ENCODE measurements at places on chromosomes 16 and 17. TPM values are rescaled to one million over a fixed set of nuclear protein-coding genes. Genes with fewer than 3 reads are reported as not detected.

DNA sequence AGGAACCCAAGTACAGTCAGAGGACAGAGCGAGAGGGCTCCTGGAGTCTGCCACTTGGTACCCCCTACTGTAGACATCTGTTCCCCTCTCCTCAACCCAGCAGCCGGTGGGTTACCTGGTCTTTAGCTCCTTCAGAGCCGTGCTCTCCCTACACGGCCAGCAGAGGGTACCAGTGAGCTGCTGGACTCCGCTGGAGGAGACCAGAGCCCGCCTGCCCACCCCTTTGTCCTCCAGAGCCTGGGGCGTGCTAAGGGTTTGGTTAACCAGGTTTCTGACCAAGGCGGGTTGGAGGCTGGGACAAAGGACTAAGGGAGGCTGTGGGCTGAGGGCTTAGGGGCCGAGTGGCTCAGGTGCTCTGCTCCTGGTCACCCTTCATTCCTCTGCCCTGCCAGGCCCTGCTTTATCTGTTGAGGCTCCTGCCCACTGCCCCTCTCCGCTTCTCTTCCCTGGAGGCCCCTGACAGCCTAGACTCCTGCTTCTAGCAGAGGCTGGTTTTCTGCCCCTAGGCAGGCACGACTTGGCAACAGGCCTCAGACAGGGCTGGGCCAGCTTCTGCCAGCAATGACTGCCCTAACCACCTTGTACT is 2.7 kb upstream of the HSD11B2 start:
- peak; percentile 91 for DNase-seq
- H3K4me1 ChIP-seq: peaks cover 20% of the 10 kb centered on the region
- H3K27me3 ChIP-seq: no peaks in the 10 kb centered on the region
- no peaks in the 10 kb centered on the region for H3K36me3 ChIP-seq
- no peak overlapping the region for H3K27ac ChIP-seq
- no peak overlapping the region for H3K4me3 ChIP-seq

Gene NEUROD2
- total RNA-seq: not detected

Gene ZPBP2
- total RNA-seq: not detected

DNA sequence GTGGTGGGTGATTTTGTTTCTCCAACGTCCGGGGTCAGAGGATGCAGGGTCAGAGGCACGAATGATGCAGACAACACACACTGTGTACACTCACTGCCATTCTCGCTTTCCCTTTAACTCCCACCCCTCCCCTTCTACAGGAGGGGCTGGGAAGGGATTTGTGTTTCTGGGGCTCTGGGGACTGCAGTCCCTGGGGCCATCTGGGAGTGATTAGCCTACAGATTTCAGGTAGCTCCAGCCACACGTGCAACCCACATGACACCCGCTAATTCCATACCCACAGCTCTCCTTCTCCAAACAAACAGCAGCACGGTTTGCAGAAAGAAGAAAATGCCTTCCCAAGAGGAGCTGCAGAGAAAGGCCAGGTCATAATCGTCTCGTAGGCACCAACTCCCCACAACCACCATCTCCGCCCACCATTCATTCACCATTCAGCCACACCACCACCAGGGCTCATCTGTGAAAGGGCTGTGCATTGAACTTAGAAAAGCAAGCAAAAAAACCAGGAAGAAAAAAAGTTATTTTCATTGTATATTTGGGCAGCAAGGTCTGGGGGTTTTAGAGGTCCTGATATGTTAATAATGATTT is 9.4 kb upstream of the SOX9 start:
- H3K36me3 ChIP-seq: no peaks in the 10 kb centered on the region
- no peak overlapping the region for H3K27ac ChIP-seq
- no peaks in the 10 kb centered on the region for H3K27me3 ChIP-seq
- no peak for DNase-seq

Gene SLC16A11
- 4.3 TPM for total RNA-seq

GRCh38 chr16:7513429-7513828 is 180.8 kb downstream of the RBFOX1 start:
- no peak overlapping the region for H3K27ac ChIP-seq
- no peaks in the 10 kb centered on the region for H3K27me3 ChIP-seq
- no peak overlapping the region for H3K4me3 ChIP-seq
- no peaks in the 10 kb centered on the region for H3K4me1 ChIP-seq

DNA sequence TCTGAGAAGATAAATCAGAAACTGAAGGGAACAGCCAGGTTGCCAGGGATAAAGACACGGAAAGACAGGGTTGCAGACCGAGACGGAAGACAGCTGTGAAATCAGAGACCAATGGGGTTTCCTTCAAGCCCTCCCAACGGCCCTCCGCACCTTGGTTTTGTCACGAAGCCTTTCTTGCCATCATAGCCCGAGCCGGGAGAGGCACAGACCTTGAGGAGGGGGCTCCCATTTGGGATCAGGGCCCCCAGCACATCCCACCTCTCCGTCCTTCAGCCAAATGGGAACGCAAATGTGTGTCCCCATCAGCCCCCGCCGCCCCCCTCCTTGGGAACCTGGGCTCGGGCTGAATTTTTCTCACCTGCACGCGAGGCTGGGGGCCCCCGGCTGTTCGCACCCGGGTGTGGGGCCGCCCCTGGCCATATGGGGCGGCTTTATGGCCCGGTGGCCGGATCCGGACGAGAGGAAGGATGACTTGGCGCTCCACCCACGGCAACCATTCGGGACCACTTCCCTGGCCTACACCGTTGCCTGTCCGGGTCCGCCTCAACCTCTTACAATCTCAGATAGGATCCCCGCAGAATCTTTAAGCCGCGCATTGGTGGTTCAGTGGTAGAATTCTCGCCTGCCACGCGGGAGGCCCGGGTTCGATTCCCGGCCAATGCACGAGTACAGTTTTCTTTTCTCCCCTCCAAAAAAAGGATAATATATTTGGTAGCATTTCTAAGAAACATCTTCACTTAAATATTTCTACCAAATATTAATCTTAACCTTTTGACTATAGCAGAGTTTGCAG is 1.4 kb upstream of the HES7 start:
- peak; percentile 88 for DNase-seq
- H3K4me1 ChIP-seq: peaks cover 20% of the 10 kb centered on the region
- H3K27ac ChIP-seq: peak overlapping the region; percentile 46

Gene EFCAB13
- 6.7 TPM for total RNA-seq

Gene TNP2
- total RNA-seq: not detected

- H3K27ac ChIP-seq: no peak overlapping the region
- DNase-seq: no peak
- no peak overlapping the region for H3K4me3 ChIP-seq
- H3K4me1 ChIP-seq: peaks cover 3% of the 10 kb centered on the region
These were observed 17.4 kb downstream of the SYT17 start for GRCh38 chr16:19185510-19185851.

- no peak overlapping the region for H3K27ac ChIP-seq
- no peaks in the 10 kb centered on the region for H3K27me3 ChIP-seq
- no peak for DNase-seq
- H3K4me1 ChIP-seq: no peaks in the 10 kb centered on the region
- H3K4me3 ChIP-seq: no peak overlapping the region
These were observed 490.8 kb downstream of the MAF start for GRCh38 chr16:79109771-79110170.

DNA sequence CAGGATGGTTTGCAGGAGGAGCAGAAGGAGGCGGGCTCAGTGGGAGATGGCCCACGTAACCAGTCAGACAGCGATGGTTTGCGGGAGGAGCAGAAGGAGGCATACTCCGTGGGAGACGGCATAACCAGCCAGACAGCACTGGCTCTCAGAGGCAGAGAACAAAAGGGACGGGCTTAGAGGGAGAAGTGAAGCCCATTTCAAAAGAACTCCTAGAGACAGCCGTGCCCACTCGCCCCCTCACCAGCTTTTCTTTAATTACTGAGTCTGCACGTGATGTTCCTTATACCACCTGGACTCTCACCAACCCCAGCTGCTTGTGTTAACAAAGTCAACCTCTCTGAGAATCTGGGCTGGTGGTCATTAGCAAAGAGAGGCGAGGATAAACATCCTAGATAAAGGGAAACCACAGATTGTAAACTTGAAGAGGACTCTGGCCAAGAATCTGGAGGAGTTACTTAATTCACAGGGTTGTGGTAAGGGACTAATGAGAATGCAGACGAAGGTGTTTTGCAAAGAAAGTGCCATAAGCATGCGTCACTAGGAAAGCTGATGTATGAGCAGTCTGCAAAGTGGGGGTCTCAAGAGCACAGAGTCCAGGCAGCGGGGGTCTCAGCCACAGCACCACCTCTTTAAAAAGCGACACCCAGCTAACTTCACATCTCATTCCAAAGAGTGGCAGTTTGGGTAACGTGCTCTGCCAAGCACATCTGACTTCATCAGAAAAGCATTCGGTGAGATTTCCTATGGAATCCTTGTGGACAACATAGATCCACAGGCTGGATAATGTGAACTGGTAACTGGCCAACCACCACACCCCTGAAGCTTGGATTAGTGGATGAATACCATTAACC is 51.7 kb downstream of the NXN start:
- no peak for DNase-seq
- no peak overlapping the region for H3K27ac ChIP-seq
- H3K36me3 ChIP-seq: no peaks in the 10 kb centered on the region
- H3K4me3 ChIP-seq: no peak overlapping the region
- peaks cover 14% of the 10 kb centered on the region for H3K4me1 ChIP-seq

- H3K27ac ChIP-seq: no peak overlapping the region
- H3K27me3 ChIP-seq: no peaks in the 10 kb centered on the region
- no peaks in the 10 kb centered on the region for H3K36me3 ChIP-seq
- H3K4me3 ChIP-seq: no peak overlapping the region
These were observed 15.5 kb downstream of the NEUROD2 start for GRCh38 chr17:39591958-39592954.

DNA sequence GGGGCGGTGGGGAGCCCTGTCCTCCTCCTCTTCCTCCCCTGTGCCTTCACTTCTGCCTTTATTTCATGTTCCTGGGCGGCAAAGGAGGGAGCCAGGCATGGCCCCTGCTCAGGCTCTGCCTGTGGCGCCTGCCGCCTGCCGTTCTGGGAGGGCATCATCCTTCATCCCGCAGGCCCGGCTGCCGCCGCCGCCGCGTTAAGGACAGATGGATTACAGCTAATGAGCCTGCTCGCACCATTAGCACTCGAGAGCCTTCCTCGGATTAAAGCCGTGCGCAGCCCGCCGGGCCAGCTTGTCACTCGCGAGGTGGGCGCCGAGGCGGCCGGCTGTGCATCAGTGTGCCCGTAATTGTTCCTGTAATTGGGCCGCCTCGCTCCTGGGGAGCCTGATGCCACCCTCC is 127.7 kb upstream of the GSE1 start:
- DNase-seq: no peak
- H3K4me1 ChIP-seq: no peaks in the 10 kb centered on the region
- no peaks in the 10 kb centered on the region for H3K36me3 ChIP-seq
- no peak overlapping the region for H3K4me3 ChIP-seq

Data from pancreas (tissue), 10 donors.